ENCODE measurements at places on chromosomes 5 and 9.
A peak's percentile ranks its signal among the peaks of the same experiment; 100 is the strongest.

- H3K4me1 ChIP-seq, result no peaks in the 10 kb centered on the region
- no peak overlapping the region for H3K4me3 ChIP-seq
- DNase-seq, result no peak
Observed at GRCh38 chr9:96177005-96177718, 124.8 kb downstream of the HSD17B3 start.

DNA sequence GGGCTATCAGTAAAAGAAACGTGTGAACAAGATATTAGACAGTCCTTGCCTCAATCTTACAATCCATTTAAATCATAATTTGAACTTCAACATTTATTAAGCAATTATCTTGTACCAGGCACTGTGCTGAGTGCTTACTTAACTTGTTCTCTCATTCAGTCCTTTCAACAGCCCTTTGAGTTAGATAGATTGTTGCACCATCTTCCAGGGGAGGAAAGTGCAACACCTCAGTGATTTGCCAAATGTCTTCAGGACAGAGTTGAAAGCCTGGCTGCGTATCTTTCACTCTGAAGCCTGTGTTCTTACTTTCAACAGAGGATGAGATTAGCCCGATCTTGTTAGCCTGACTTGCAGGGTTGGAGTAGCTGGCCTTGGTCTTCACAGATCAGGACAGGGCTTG lies 34.2 kb upstream of the SUB1 start:
- H3K4me3 ChIP-seq, result no peak overlapping the region
- no peaks in the 10 kb centered on the region for H3K27me3 ChIP-seq
- no peaks in the 10 kb centered on the region for H3K4me1 ChIP-seq
- no peak for DNase-seq
- no peak overlapping the region for H3K27ac ChIP-seq

- H3K27me3 ChIP-seq, result no peaks in the 10 kb centered on the region
- no peak for DNase-seq
- H3K4me3 ChIP-seq, result no peak overlapping the region
- H3K4me1 ChIP-seq, result no peaks in the 10 kb centered on the region
- no peak overlapping the region for H3K27ac ChIP-seq
Observed at GRCh38 chr9:105541838-105542237, 16.1 kb upstream of the FKTN start.

- no peak overlapping the region for H3K4me3 ChIP-seq
- H3K36me3 ChIP-seq, result no peaks in the 10 kb centered on the region
- H3K4me1 ChIP-seq, result no peaks in the 10 kb centered on the region
- DNase-seq, result no peak
- no peaks in the 10 kb centered on the region for H3K27me3 ChIP-seq
Observed at GRCh38 chr5:4150067-4150466, 554.4 kb downstream of the IRX1 start.

DNA sequence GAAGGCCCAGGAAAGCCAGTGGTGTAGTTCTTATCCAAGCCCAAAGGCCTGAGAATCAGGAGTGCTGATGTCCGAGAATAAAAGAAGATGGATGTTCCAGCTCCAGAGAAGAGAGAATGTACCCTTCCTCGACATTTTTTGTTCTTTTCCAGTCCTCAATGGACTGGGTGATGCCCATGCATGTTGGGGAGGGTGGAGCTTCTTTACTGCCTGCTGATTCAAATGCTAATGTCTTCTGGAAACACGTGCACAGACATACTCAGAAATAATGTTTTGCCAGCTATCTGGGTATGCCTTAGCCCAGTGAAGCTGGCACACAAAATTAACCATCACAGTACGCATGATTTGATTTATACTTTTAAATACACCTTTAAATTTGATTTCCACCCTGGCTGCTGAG lies 61.5 kb upstream of the FOXE1 start:
- no peaks in the 10 kb centered on the region for H3K36me3 ChIP-seq
- H3K4me3 ChIP-seq, result no peak overlapping the region
- H3K27ac ChIP-seq, result no peak overlapping the region
- H3K4me1 ChIP-seq, result no peaks in the 10 kb centered on the region
- peaks cover 53% of the 10 kb centered on the region for H3K27me3 ChIP-seq

- H3K36me3 ChIP-seq, result no peaks in the 10 kb centered on the region
- DNase-seq, result peak; percentile 11
- H3K4me3 ChIP-seq, result no peak overlapping the region
- H3K4me1 ChIP-seq, result no peaks in the 10 kb centered on the region
- H3K27ac ChIP-seq, result no peak overlapping the region
Observed at GRCh38 chr5:25568989-25569625, 924.3 kb upstream of the CDH10 start.

- peaks cover 6% of the 10 kb centered on the region for H3K27me3 ChIP-seq
- peak overlapping the region; percentile 57 for H3K4me3 ChIP-seq
- H3K36me3 ChIP-seq, result no peaks in the 10 kb centered on the region
Observed at GRCh38 chr5:169160405-169160901, 140.5 kb downstream of the SLIT3 start.
